ENCODE measurements at places on chromosomes 5 and 9. TPM values are rescaled to one million over a fixed set of nuclear protein-coding genes. Genes with fewer than 3 reads are reported as not detected.

Gene C9orf153
- 0.30 TPM for total RNA-seq

GRCh38 chr9:2234371-2234893 is 219.3 kb downstream of the SMARCA2 start:
- DNase-seq, result no peak

- no peak for DNase-seq
Measured at GRCh38 chr5:58122157-58122556, 337.7 kb downstream of the PLK2 start.

Gene CRHBP
- not detected for total RNA-seq

Gene F2RL2
- not detected for total RNA-seq

DNA sequence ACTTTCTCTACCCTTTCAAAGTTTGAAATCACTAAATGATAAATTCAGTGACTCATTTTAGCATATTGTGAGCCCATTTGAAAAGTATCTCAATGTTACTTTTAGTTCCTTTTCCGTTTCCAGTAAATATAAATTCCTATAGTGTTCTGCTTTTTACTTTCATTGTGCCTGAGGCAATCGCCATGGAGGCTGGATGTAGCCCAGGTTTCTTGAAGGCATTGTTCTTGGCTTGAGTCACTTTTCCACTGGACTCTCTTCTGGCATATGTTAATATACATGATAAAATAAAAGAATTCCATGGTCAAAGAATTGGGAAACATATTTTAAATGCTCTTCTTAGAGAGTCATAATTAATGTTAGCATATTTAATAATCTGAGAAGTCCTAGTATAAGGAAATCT is 327.0 kb downstream of the IZUMO3 start:
- DNase-seq, result no peak

- no peak for DNase-seq
Measured at GRCh38 chr5:140595538-140596300, 31.1 kb downstream of the SLC35A4 start.

Gene TAF1L
- total RNA-seq, result not detected

DNA sequence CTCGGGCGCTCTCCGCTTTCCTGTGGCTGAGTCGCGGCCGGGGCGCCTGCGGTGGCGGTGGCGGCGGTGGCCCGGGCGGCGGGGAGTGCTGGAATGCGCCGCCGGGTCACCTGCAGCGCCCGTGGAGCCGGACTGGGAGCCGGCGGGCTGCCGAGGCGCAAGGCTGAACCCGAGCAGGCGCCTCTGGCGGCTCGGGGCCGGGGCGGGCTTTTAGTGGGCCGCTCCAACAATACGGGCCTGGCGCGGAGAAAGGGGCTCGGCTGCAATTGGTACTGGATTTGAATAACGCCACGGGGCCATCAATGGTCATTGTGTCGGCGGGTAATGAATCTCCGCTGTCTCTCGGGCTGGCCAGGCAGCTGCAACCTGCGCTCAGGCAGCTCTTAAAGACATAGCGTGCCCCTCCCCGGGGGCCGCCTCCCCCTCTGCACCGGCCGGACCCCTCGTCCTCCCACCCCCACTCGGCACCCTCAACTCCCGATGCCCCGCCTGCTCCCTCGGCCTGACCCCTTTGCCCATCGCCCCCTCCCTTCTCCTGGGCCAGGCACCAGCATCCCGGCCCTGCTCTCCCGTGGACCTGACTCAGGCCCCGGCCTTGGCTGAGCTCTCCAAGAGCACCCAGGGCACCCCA is 22.1 kb downstream of the URM1 start:
- no peak for DNase-seq

Gene DNAJA1
- 81.8 TPM for total RNA-seq

Gene STK32A
- total RNA-seq, result 13.3 TPM

- DNase-seq, result no peak
Measured at GRCh38 chr5:137203011-137203632, 296.0 kb downstream of the SPOCK1 start.

DNA sequence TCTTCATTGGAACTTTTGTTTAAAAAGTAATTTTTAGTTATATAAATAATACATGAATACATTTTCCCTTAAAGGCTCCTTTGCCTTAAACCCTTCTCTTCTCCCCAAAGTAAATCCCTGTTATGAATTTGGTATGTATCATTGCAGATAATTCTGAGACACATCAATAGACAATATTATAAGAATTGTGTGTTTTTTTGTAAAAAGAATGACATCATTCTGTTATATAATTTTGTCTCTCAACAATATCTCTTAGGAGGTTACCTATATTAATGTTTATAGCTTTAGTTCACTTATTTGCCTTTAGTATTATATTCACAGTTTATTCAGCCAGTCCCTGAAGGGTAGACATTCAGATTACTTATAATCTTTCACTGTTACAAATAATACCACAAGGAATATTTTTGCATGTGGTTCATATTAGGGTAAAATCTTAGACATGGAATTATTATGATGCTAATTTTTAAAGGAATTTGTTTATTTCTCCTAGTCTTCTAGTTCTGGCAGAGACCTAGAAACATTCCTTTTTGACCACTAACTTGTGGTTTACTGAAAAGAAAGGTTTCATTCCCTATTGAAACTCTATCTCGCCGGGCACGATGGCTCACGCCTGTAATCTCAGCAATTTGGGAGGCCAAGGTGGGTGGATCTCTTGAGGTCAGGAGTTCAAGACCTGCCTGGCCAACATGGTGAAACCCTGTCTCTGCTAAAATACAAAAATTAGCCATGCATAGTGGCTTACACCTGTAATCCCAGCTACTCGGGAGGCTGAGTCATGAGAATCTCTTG is 105.6 kb downstream of the KCTD16 start:
- DNase-seq, result no peak

Gene RNF20
- 16.9 TPM for total RNA-seq

DNA sequence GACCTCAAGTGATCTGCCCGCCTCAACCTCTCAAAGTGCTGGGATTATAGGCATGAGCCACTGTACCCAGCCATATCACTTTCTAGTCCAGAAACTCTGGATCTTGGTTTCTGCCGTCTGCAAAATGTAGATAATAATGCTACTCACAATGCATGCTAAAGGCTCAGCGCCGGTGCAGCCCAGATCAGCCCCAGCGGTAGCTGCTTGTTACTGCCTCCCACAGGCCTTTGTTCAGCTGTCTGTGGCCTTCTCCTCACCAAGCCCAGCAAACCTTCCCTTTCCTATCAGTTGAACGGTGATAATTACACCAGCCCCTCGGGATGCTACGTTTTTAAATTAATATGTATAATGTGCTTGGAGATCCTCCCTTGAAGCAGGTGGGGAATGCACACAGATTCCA is 26.2 kb upstream of the MSX2 start:
- DNase-seq, result no peak

GRCh38 chr9:19492775-19493173 is 84.0 kb downstream of the ACER2 start:
- no peak for DNase-seq

Gene EQTN
- not detected for total RNA-seq

GRCh38 chr5:60436518-60436917 is 263.4 kb downstream of the DEPDC1B start:
- no peak for DNase-seq

DNA sequence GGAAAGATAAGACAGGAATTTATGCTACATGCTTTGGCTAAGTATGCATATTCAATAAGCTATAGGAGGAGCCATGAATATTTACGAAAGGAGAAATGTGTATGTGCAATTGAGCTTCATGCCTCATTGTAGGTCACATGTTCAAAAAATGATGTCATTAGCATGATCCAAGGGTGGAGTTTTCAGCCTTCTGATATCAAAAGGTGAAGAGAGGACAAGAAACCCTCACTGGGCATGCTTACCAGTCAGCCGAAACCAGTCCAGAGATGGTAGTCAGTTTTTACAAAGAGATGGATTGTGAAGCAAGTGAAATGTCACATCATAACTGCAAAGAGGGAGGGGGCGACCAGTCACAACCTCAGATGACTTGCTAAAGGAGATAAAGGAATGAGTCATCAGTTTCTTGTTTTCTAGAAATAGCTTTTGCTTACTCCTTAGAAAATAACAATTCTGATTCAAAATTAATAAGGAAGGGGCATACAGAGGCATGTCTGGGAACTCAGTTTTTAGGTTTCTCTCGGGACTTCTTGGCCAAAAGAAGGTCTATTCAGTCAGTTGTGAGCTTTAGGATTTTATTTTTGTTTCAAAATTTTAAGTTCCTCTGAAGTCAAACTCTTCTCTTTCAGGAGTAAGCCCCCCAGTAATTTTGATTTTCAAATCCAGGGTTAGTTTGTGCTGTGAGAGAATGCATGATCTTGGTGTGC is 1067.8 kb upstream of the EDIL3 start:
- no peak for DNase-seq

- no peak for DNase-seq
Measured at GRCh38 chr5:168215646-168216045, 75.8 kb upstream of the WWC1 start.

Gene MELK
- 1.3 TPM for total RNA-seq

DNA sequence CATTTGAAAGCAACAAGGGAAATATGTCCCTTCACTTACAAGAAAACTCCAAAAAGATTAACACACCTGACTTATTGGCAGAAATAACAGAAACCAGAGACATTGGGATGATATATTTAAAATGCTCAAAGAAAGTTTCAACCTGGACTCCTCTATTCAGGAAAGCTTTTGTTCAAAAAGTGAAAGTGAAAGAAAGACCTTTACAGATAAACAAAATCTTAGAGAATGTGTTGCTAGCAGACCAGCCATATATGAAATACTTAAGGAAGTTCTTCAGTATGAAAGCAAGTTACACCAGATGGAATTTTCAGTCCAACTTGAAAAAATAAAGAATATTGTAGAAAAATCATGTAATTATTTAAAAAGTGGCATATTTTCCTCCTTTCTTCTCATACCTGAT is 1075.1 kb downstream of the NR2F1-AS1 start:
- DNase-seq, result no peak

- DNase-seq, result no peak
Measured at GRCh38 chr5:114500756-114501155, 138.9 kb downstream of the KCNN2 start.

GRCh38 chr9:94259077-94259862 is at the start of gene ZNF169:
Gene ZNF169 (plus strand): TSS chr9:94259298. CDS start chr9:94278813, 19,515 bp downstream.
- DNase-seq, result peak; percentile 95

Gene FABP6
- total RNA-seq, result 12.2 TPM

- DNase-seq, result no peak
Measured at GRCh38 chr5:78611126-78611605, 37.4 kb downstream of the LHFPL2 start.

Gene ELAVL2
- total RNA-seq, result not detected

GRCh38 chr5:149658299-149658698 is 71.8 kb upstream of the PPARGC1B start:
- no peak for DNase-seq

GRCh38 chr5:24646915-24647314 is 2.1 kb upstream of the CDH10 start:
- DNase-seq, result no peak

Measured in upper lobe of left lung (tissue), 6 donors.